ENCODE measurements at places on chromosomes 7 and 10.

DNA sequence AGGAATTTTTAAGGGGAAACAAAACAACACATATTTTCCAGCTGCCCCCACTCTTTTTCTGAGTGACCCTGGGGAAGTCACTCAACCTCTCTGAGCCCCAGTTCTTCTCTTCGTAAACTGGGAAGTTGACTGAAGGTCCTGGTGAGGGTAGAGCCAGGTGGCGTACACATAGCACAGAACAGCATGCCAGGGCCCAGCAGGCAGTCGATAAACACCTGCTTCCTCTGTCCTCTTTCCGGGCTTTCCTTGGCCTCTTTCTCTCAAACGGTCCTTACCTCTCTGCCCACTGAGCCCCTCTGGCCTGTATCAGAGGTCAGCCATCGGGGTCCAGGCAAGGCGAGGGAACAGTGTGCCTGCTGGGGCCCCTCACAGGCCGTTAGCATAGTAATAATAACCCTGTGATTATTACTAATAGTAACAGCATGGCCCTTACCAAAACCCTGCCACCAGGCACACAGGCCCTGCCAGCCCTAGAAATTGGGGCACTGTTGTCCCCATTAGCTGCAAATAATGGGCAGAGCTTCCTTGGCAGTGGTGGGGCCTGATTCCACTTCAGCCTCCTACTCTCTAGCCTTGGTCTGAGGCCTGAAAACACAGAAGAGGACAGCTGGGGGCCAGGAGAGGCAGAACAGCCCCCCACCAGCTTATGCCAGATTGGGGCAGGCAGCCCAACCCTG is 37.3 kb upstream of the SLC29A3 start:
- DNase-seq, result no peak

DNA sequence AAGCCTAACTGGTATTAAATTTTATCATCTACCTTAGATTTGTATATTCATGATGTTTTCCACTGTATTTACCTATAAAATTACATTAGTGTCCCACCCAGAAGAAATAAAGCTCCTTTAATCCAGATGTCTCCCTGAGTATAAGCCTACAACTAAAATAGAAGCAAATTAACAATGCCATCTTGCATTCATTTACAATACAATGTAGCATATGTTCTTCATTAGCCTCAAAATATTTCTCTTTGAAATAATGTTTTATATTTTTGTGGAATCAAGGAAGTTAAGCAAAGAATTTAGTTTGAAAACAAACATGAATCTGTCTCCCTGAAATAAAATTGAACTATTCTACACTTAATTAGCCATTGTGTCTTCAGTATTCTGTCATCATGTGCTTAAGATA is 112.3 kb downstream of the CACNA2D1 start:
- no peak for DNase-seq

DNA sequence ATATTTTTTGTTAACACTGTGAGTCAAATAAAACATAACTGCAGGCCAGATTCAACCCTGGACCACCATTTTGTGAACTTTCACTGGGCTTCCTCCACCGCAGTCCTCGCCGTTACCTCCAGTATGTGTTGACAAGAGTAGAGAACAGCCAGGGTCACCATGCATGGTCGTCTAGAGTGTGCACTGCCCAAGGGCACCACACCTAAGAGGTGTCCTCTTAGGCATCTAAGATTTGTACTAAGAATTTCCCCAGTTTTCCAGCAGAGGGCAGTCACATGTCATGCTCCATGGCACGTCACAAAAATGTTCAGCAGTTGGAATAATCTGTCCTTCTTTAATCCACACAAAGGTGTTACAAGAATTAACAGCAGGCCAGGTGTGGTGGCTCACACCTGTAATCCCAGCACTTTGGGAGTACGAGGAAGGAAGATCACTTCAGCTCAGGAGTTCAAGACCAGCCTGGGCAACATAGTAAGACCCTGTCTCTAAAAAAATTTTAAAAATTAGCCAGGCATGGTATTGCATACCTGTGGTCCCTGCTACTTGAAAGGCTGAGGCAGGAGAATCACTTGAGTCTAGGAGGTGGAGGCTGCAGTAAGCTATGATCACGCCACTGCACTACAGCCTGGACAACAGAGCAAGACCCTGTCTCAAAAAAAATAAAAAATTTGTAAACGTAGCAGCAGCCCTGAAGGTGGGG is 71.2 kb upstream of the FOXK1 start:
- DNase-seq, result peak; percentile 40

- no peak for DNase-seq
Observed at GRCh38 chr10:93548376-93549071, 17.9 kb upstream of the FFAR4 start.
